ENCODE measurements at places on chromosomes 16 and 17.

GRCh38 chr17:40344421-40345160 lies 19.9 kb downstream of the GJD3 start:
- DNase-seq: no peak

- no peak for DNase-seq
Observed at GRCh38 chr17:50842506-50843149, 7.2 kb downstream of the WFIKKN2 start.

DNA sequence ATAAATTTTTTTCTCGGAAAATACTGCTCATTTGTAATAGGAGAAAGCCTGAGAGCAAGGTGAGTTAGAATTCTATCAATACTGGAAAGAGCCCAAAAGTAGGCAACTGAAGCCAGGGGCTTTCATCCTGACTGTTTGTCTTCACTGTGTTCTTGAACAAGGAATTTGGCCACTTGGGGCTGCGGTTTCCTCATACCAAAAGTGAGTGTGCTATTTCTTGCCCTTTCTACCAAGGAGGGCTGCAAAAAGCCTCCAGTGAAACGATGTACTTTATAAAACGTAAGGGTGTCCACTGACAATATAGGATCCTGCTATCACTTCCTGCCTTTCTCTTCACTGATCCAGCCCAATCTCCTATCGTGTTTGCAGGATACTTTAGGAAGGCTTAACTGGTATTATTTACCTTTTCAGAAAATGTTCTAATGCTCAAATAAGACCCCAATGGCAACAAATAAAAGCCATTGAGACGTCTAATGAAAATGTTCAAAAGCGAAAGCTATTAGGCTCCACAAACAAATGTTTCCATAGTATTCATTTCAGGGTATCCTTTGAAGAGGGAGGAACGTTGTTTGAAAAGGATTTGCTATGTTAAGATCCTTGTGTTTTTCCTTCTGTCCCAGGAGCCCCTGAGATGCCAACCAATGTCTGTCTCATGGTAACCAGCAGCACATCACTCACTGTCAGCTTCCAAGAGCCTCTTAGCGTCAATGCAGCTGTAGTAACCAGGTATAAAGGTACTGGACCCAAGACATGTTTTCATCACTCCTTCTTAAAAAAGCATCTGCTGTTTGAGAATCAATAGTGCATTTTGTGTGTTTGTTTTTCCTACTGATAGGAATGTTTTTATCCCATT lies 219.3 kb upstream of the NOG start:
- no peak for DNase-seq

GRCh38 chr17:1351971-1352370 lies 48.1 kb downstream of the YWHAE start:
- DNase-seq: no peak

DNA sequence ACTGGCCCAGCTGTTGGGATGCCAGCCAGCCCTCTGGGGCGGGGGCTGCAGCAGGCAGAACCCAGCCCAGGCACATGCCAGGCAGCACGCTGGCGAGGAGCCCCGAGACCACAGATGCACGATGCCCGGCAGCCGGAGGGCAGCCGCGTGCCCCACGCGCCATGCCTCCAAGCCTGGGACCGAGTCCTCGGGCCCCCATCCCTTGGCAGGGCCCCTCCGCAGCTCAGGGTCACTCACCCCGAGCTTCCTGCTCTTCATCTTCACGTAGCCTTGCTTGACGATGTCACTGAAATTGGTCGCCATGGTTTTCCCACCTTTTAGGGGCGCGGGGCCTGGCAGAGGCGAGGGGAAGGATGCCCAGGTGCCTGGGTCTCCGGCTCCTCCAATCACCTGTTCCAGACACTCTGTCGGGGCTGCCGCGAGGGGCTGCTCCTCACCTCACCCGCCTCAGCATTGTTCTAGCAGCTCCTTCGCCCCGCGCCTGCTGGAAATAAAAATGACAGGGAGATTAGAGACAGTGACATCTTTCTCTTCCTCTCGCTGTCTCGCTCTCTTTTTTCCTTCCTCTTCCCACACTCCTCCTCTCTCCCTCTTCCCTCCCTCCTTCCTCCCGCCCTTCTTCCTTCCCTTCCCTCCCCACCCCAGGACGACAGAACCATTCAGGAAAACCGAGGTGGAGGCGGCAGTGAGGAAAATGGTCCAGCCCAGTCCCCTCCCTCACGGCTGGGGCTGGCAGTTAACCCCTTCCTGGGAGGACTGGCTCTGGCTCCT lies 6.9 kb downstream of the DOK4 start:
- no peak for DNase-seq

GRCh38 chr16:28915181-28915580 lies 9.9 kb downstream of the RABEP2 start:
- DNase-seq: no peak

DNA sequence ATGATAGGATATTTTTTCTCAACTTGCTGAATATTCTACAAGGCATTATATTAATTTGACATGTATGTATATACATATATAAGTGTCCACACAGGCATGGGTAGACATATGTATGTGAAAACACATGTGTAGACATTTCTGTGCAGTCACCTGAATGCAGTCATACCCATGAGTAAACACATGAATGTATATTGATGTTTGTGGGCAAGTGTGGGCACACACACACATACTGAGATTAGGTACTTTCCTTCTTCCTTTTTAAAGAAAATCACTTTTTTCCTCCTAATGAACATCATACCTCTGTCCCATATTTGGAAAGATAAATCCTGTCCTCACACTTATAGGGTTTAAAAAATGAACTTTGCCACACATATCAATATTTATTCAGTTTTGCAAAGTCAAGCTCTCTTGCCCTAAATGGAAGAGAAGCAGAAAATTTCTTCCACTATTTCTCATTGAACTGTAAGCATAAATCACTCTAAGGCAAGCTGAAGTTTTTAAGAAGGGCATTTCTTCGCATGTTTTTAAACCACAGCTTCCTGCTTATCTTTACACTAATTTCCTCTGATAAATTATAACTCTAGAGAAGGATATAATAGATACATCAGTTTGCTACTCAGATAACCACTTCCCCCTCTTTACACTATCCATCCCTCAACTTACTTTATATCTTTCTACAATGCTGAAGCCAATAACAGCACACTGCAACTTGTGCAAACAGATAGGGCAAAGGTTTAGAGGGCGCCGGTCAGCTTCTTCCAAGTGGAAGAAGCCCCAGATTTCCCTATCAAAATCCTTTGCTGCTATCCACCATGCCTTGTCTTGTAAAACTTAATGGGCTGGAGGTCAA lies 49.6 kb upstream of the LRRC37A3 start:
- DNase-seq: no peak
